Endothelial cell of umbilical vein (primary cell): ENCODE measurements at places on chromosomes 6 and 20. TPM values are rescaled to one million over a fixed set of nuclear protein-coding genes. Genes with fewer than 3 reads are reported as not detected.

GRCh38 chr6:14138701-14139215, 21.2 kb downstream of the CD83 start:
- no peak for DNase-seq

GRCh38 chr6:56579155-56579851, 63.4 kb downstream of the DST start:
- DNase-seq, result no peak

- no peak for DNase-seq
These were observed 5.8 kb downstream of the BHLHE23 start for GRCh38 chr20:63000958-63001357.

DNA sequence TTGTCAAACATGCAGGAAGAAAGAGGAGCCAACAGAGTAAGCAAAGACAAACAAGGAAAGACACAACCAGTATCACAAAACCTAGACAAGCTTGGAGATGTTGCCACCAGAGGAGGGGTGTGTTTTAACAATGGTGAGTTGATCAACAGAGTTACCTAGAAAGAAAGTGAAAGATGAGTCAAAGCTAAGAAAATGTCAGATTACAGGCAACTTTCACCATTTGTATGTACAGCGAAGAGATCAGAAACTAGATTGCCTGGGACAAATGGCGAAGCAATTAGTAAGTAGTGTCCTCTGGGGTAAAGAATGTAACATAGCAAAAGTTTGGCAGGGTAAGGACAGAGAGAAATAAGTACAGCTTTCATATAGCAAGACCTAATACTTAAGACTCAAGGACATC, 51.6 kb upstream of the POU3F2 start:
- no peak for DNase-seq

DNA sequence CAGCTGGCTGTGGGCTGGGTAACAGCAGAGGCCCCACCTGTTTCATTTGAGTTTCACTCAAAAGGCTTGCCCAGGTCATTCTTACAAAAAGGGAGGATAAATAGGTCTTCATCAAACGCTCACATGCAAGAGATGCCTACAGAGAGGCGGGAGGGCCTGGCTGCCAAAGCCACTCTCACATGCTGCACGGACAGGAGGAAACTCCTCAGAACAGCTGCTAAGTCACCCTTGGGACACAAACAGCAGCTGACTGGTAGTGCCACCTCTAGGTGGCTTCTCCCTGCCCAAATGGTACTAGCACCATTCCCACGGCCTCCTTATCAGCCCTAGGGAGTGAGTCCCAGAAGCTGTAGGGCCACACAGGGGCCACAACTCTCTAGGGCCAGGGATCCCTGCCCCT, 23.8 kb downstream of the SLC22A23 start:
- DNase-seq, result no peak

DNA sequence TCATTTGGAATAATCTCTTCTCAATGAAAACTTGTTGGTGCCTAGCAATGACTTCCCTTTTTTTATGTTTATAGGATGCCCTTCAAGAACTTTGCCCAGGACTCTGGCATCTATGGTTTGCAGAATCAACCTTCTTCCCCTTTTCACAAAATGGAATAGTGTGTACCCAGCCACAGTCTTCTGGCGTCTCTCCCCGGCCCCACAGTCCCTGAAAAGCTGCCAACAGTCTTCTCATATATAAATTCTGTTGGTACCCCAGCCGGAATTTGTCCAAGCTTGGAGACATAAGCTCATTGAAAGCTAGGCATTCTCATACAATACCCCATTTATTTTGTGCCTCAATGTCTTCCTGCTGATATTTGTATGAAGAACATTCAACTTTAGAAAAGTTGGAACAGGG, 26.4 kb upstream of the MCM3 start:
- DNase-seq, result no peak

- DNase-seq, result no peak
These were observed 36.3 kb upstream of the ZFAND3 start for GRCh38 chr6:37783025-37783855.

DNA sequence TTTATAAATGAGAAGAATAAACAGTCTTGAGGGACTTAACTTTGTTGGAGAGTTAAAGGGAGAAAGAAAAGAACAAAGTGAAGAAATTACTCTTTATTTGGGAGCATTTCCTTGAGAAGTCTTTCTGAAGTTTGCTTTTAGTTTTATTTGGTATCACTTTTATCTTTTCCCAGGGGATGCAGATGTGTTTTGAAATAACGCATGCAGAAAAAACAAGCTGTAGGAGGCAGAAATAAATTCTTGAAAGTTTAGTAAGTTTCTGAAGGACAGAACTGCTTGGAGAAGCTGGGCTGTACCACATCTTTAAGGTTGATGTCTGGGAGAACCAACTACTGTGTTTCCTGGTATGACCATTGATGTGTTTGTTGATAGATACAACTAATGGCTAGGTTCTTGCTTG, 75.0 kb downstream of the PLCB4 start:
- DNase-seq, result no peak

- no peak for DNase-seq
These were observed 3.3 kb upstream of the GNRH2 start for GRCh38 chr20:3040086-3040485.

DNA sequence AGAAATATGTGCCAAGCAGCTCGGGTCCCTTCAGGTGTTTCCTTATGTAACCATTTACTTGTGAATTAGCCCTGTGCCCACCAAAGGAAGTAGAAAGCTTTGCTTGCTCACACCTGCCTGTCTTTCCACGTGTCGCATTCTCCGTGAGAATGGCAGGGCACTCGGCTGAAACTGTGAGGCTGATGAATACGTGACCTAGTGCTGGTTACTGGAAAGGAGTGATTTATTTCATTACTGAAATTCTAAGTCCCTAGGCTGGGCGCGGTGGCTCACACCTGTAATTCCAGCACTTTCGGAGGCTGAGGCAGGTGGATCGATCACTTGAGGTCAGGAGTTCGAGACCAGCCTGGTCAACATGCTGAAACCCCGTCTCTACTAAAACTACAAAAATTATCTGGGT, 45.9 kb upstream of the TULP1 start:
- DNase-seq, result no peak

DNA sequence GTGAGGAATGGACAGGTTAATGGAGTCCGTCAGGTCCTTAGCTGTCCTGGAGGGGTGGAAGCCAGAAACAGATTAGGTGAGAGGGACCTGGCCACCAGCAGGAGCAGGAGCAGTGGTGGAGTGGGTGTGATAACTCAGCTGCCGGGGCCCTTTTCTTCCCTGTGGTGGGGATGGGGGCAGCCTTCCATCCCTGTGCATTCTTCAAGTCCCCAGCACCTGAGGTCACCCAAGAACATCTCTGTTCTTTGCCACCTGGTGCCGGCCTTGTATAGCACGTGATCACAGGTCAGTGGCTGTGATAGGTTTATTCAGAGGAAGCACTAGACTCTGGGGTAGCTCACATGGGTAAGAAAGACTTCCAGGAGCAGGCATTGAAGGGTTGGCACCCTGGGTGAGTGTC, 16.6 kb downstream of the ERGIC3 start:
- no peak for DNase-seq

GRCh38 chr6:10166031-10166430, 248.8 kb downstream of the TFAP2A start:
- DNase-seq, result no peak

DNA sequence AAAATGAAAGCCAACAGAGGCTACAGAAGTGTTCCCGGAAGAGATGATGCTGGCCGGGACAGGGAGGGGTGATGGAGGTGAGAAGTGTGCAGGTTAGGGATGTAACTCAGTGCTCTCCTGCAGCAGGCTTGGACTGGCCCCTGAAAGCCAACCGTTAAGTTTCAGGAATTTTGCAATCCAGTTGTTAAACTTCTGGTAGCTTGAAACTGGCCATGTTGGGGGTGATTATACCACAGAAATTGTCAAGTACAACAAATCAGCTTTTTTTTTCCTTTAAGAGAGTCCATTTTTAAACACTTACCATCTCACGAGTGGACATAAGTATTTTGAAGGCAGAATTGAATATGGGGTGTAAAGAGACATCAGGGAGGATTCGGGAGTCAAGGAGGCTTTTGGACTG, 8.8 kb upstream of the SIRPB1 start:
- no peak for DNase-seq

DNA sequence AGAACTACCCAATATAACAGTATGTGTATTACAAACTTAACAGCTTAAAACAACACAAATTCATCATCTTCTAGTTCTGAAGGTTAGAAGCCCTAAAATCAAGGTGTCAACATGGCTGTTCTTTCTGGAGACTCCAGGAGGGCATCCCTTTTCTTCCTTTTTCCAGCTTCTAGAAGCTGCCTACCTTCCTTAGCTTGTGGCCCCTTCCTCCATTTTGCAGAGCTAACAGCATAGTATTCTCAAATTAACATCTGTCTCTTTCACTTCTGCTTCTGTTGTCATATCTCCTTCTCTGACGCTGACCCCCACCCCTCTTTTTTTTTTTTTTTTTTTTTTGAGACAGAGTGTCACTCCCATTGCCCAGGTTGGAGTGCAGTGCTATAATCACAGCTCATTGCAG, 52.8 kb upstream of the AKIRIN2 start:
- DNase-seq, result no peak

- DNase-seq, result no peak
These were observed 20.6 kb downstream of the EPM2A start for GRCh38 chr6:145714731-145715130.

DNA sequence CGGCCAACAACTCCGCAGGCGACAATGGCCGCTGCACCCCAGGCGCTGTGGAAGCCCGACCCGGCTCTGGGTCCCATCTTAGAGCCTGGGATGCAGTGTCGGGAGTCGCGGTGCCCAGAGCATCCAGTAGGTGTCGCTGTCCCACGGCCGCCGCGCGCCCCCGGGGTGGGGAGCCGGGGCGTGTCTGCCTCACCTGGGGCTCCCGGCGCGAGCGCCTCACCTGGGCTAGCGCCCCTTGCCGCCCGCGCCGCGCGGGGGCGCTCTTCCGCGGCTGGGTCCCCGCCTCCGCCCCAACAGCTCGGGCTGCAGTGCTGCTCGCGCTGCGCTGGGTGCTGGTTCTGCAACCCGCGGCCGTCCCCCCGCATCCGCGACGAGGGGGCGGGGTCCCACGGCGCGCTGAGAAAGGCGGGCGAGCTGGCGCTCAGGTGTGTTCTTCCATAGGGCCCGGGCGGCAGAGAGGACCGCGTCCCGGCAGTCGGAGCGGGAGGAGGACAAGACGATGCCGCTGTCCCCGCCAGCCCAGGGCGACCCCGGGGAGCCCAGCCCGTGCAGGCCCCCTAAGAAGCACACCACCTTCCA, at the start of gene CRYBG1:
Gene CRYBG1 (plus strand): TSS at position 308 of the 579 bp plus-strand sequence. CDS start 192 bp downstream, at position 500.
- DNase-seq, result peak; percentile 23

DNA sequence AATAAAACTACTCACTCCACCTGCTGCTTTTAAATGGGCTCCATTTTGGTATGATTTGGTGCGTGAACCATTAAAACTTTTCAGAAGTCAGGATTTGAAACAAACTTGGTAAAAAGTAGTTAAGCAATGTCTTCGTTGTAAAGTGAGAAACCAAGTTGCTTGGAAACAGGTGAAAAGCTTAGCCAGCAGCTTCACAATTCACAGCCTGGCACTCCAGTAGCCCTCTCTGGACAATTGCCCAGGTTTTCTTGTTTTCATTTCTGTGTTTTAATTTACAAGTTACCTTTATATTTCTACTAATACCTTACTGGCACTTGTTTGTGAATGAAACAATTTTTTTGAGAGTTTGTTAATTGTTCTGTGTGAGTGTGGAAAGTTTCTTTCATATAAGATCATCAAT, 12.8 kb downstream of the NT5E start:
- DNase-seq, result peak; percentile 41

- DNase-seq, result no peak
These were observed 120.9 kb upstream of the SLC2A12 start for GRCh38 chr6:134173366-134173725.

- no peak for DNase-seq
These were observed 83.1 kb downstream of the PTCHD4 start for GRCh38 chr6:48027704-48028435.

- no peak for DNase-seq
These were observed 509.3 kb downstream of the QKI start for GRCh38 chr6:163923658-163924411.

- no peak for DNase-seq
These were observed 65.9 kb upstream of the HCRTR2 start for GRCh38 chr6:55108134-55109130.

DNA sequence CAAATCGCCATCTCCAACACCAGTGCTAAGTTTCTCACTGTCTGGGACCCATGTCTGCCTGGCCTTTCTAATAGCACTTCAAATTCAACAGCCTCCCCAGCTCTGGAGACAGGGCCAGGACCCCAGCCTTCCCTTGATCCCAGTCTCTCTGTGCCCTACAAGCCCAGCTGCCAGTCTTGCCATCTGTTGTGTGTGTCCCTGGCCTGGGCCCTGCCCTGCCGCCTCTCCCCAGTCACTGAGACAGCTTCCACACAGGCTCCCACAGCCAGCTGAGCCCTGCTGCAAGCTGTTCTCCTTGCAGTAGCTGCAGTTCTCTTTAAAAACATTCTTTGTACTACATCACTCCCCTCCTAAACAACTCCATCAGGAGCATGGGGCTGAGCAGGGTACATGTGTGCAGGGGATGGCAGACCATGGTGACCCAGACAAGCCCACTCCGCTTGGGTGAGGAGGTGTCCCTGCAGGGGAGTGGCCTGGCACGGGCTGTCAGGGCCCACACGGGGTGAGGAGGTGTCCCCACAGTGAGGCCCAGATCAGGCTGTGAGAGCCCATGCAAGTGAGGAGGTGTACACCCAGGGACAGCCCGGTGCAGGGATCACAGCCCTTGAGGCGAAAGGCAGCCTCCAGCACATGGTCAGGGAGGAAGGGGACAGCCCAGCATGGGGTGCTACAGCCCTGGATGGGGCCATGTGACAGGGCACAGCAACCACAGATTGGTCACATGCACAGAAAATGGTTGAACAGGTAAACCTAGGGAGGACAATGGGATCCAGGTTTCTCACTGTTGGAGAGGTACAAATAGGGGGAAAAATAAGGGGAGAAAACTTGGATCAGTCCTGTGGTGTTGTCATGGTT, 16.2 kb downstream of the CST7 start:
- no peak for DNase-seq

GRCh38 chr6:113221850-113222249, 635.3 kb upstream of the MARCKS start:
- no peak for DNase-seq

GRCh38 chr6:167965592-167966539, 31.6 kb upstream of the KIF25 start:
- DNase-seq, result no peak

DNA sequence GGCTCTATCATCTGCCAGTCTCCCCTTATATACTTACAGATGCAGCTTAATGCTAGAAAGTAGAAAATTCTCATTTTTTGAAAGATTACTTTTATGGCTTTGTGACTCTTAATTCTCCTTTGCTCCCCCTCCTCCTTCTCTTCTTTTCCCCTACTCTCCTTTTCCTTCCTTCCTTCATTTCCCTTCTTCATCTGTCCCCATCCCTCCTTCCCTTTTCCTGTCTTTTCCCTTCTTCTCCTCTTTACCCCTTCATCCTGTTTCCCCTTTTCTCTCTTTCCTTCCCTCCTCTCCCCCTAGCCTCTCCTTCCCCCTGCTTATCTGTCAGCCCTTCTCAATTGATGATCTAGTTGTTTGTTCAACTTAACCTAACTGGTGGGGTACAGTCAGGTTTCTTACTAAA, 71.5 kb downstream of the PPP1R14C start:
- DNase-seq, result no peak

GRCh38 chr6:9623985-9624384, 790.9 kb downstream of the TFAP2A start:
- DNase-seq, result peak; percentile 4

GRIK2 gene
- total RNA-seq, result not detected in 2 replicates

TRAPPC3L gene
- 0.38 TPM in 1 of 2 replicates, not detected in the other for total RNA-seq

EMILIN3 gene
- total RNA-seq, result 0.09 TPM in 1 of 2 replicates, not detected in the other

C6orf141 gene
- 13.7 and 15.5 TPM in 2 replicates for total RNA-seq

ADGRB3 gene
- total RNA-seq, result not detected in 2 replicates

EYA4 gene
- total RNA-seq, result not detected in 2 replicates

RWDD2A gene
- total RNA-seq, result 4.3 and 4.5 TPM in 2 replicates

MUC21 gene
- total RNA-seq, result not detected in 2 replicates
